ENCODE measurements at places on chromosomes 13 and 19.

DNA sequence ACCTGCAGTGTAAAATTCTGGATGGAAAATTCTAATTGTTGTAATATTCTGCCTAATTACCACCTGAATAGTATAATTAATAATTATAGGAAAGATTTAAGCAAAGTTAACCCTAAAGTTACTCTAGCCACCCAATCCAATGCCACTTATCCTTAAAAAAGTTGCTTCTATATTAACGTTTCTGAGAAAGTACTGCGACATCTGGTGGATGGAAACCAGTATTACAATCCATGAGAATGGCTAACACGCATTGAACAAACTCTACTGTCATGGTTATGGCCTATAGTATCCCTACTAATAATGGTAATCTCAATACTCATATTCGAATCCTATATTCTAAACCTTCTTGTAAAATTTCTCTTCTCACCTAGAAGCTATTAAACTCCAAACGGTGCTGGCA is 1551.8 kb downstream of the SLITRK1 start:
- DNase-seq: no peak

DNA sequence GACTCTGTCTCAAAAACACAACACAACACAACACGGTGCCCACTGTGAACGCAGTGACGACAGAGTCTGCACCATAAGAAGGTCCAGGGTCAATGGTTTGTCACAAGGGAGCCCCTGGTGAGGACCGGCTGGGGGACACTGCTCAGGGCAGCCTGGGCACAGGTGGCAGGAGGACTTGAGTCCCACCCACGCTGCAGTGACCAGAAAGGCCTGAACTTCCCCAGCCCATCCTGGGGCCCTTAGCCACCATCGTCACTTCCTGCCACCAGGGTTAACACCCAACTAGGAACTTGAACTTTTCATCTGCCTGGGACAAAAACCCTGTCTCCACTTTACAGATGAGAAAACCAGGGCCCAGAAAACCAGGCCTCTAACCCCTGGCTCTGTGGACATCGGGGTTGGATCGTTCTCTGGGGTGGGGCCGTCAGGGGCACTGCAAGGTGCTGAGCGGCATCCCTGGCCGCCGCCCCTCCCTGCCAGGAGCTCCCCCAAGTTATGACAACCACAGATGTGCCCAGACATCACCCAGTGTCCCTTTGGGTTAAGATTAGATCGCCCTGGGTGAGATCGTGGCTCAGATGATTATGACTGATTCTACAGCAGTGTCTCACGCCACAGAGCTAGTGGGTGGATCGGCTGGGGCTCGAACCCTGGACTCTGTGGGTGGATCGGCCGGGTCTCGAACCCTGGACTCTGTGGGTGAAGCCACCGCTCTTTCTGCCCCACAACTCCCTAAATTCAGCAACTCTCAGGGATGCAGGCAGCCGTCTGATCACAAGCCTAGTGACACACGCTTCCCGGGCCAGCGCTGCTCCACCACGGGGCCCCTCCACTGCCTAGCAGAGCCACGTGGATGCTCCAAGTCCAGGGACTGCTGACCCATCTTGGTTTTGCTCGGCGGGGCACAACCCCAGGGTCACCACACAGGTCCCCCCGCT is 14.0 kb downstream of the MOB3A start:
- DNase-seq: peak; percentile 83

DNA sequence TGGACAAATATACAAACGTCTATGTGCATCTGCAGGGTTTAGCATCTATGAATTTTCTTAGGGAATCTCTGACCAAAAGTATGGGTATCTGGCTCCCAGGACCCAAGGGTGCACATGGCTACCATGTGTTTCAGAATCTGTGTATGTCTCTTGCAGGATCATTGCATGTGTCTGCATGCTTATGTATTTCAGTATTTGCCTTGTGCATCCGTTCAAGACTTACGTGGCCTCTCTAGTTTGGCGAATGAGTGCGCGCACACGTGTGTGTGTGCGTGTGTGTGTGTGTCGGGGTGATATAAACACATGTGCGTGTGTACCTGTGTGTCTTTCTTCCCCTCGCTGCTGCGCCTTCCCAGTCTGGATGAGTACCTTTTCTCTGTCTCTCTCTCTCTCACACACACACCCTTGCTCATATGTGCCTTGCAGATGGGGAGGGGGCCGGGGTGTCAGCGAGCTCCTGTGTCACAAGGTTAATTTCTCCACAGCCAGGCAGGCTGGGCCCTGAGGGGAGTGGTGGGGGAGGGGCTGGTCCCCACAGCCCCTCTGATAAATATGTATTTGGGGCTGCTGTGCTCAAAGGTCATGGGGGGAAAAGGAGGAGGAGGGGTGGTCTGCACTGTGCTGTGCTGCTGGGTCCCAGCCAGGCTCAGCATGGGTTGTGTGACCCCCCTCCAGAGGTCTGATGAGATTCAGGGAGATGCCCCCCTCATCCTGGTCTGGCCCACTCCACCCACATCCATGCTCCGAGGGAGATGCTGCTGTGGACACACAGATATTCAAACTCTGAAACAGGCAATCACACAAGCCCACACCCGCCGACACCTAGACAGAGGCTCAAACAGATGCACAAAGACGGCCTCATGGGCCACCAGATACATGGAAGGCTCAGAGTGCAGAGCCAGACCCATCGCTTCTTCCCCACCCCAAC is 37.5 kb upstream of the POU2F2 start:
- no peak for DNase-seq

DNA sequence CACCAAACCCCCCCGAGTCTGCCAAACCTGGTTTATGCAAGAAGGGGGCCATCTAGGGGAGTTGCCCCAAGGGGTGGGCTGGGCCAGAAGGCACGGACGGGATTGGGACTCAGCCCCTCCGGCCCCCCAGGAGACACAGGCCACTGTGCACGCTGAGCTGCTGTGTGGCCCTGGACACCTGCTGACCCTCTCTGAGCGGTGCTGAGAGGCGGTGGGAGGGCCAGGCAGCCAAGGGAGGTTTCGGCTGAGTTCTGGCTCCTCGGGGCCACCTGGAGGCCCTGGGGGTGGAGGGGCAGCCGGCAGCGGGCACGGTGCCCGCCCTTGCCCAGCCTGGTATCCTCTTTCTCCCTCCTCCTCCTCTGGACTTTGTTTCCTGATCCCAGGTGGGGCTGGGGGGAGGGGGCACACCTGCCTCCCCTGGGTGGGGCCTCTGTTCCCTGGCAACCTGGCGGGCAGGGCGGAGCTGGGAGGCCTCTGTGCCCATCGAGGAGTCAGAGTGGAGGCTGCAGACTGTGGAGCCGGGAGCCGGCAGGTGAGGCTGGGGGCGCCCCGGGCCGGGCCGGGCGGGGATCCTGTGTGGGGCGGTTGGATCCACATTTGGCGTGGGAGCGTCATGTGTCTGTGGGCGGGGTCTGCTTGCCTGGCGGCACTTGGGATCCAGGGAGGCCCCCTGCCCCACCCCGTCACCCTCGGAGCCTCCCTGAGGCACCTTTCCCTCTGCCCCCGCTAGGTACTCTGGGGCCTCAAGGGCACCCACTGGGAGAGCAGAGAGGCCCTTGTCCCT is at the start of gene MISP:
MISP (plus strand) TSS at position 473 of the 784 bp plus-strand sequence. CDS start 5,835 bp downstream, outside the sequence.
- no peak for DNase-seq

- DNase-seq: no peak
Measured at GRCh38 chr13:28728642-28729041, 9.9 kb upstream of the SLC46A3 start.

GRCh38 chr19:925087-925525 is 729 bp upstream of the ARID3A start:
- DNase-seq: no peak

DNA sequence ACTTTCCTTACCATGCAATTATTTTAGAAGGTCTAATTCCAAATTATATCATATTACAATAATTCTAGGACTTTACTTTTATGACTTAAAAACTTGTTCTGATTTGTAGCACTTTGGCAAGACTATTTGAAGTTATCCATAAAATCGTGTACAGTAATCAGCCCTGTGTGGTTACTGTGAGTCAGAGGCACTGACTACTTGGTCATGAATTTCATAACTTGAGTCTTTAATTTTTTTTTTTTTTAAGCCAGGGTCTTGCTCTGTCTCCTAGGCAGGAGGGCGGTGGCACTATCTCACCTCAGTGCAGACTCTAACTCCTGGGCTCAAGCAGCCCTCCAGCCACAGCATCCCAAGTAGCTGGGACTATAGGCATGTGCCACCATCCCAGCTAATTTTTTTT is 1319.2 kb upstream of the SLC10A2 start:
- no peak for DNase-seq

DNA sequence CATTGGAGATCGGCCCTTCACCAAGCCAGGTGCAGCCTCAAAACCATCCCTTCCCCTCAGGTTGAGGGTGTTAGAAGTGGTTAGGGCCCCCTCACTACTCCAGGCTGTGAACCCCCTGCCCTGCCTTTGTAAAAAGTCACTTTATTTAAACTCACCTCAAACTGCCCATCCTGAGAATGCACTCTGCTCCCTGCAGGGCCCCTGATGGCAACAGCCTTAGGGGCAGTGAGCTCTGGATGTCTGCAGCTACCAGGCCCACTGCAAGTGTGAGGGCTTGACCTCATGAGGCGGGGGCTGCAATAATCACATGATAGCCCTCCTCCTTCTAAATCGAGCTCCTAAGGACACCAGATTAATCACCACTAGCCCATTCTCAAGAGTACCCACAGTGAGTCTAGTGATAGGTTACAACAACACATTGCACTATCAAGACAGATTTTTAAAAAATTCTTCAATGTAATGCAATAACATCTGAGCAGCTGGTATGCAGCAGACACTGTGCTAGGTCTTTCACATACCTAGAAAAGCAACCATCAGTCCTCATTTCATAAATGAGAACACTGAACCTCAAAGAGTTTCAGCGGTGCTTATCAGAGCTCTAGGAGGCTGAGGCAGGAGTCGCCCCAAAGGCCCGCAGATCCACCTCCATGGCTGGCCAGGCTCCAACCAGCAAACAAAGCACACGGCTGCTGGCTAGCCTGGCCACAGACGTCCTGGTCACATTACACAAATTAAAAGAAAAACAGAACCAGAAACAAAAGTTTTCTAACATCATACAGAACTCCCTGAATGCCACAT is 26.0 kb downstream of the SLC7A1 start:
- DNase-seq: no peak

GRCh38 chr13:91248249-91248648 is 99.2 kb upstream of the MIR17HG start:
- DNase-seq: no peak

DNA sequence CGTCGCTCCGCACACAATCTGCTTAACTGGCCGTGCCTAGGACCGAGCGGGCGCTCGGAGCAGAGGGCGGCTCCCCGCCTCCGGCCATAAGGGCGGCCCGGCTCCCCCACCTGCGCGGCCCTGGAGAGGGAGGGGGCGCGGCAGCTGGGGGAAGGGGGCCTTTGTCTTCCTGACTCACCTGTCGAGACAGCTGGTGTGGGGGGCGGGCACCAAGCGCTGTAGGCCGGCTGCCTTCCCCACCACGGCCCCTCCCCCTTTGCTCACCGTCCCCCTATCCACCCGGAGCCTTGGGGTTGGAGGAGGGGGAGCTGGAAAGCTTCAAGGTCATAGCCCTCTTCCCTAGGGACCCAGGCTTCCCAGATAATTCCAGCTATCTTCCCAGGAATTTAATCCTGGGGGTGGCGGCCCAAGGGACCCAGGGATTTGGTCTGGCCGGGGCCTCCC is 1.2 kb downstream of the VASP start:
- DNase-seq: no peak

- no peak for DNase-seq
Measured at GRCh38 chr13:93882086-93882651, 597.3 kb downstream of the DCT start.

DNA sequence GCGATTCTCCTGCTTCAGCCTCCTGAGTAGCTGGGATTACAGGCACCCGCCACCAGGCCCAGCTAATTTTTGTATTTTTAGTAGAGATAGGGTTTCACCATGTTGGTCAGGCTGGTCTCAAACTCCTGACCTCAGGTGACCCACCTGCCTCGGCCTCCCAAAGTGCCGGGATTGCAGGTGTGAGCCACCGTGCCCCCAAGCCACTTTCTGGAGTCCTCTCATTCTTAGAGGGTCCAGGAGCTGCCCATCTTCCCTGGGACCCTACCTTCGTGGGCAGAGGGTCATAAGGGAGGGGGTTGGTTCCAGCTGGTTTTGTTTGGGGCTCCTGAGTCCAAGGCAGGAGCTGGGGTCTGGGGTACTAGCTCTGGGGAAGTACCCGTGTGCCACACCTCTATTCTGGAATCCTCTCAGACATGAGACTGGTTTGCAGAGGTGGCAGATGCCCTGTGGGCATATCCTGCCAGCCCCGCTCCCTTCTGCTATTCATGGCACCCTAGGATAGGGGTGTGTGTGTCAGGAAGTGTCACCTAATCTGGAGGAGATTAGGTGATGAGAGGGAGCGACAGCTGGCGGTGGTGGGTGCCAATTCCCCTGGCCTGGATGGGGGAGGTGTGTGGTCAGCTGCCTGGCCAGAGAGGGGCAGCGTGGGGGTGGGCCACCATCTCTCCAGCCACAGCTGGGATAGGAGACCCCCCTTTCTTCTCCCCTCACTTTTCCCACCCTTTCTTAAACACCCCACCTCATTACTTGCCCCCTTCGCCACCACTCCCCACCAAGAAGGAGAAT is 2.1 kb downstream of the PRMT1 start:
- no peak for DNase-seq

- peak; percentile 38 for DNase-seq
Measured at GRCh38 chr19:10699650-10700335, 1.4 kb upstream of the QTRT1 start.

DNA sequence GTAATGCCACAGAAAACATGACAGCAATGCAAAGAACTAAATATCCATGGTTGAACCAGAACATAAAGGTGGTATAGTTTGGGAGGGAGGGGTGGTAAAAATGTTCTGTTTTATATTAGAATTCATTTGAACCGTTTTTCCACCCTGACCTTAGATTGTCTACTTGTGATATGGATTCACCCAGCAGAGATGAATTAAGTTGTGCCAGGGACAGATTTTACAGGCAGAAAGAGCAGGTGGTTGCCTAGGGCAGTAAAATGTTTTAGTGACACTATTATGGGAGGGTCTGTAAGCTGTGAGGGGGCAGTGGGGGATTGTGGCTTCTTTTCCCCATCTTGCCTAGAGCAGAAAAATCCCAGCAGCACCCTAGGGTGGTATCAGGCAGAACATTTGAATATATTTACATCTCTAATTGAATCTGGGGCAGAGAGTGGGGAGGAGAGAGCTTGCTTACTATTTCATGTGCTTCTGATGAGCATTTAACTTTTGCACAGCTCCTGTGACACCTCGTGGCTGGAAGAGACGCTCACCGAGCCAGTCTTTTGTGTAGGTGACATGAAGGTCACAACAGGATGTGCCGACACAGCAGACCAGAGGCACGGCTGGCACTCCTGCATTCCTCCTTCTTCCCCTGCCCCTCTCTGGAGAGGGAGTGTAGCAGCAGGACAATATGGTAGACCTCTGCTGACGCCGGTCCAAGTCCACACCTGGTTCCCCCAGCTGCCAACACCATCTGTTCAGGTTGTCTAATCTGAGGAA is 452.3 kb downstream of the IRS2 start:
- DNase-seq: no peak
